Renal cortical epithelial cell (primary cell): ENCODE measurements at places on chromosomes 3 and 15. TPM values are rescaled to one million over a fixed set of nuclear protein-coding genes. Genes with fewer than 3 reads are reported as not detected.
A peak's percentile ranks its signal among the peaks of the same experiment; 100 is the strongest.

Gene CPOX
- total RNA-seq = 22.1 and 27.8 TPM in 2 replicates

Gene SERPINI2
- not detected in 2 replicates for total RNA-seq

Gene C3orf80
- not detected in 2 replicates for total RNA-seq

Gene PRSS50
- total RNA-seq = 0.17 TPM in 1 of 2 replicates, not detected in the other

Gene FEZF2
- not detected in 2 replicates for total RNA-seq

Gene BFSP2
- not detected in 2 replicates for total RNA-seq

Gene MFAP1
- 34.7 and 54.1 TPM in 2 replicates for total RNA-seq

GRCh38 chr3:15453501-15453900, 26.1 kb downstream of the EAF1 start:
- no peak for DNase-seq

DNA sequence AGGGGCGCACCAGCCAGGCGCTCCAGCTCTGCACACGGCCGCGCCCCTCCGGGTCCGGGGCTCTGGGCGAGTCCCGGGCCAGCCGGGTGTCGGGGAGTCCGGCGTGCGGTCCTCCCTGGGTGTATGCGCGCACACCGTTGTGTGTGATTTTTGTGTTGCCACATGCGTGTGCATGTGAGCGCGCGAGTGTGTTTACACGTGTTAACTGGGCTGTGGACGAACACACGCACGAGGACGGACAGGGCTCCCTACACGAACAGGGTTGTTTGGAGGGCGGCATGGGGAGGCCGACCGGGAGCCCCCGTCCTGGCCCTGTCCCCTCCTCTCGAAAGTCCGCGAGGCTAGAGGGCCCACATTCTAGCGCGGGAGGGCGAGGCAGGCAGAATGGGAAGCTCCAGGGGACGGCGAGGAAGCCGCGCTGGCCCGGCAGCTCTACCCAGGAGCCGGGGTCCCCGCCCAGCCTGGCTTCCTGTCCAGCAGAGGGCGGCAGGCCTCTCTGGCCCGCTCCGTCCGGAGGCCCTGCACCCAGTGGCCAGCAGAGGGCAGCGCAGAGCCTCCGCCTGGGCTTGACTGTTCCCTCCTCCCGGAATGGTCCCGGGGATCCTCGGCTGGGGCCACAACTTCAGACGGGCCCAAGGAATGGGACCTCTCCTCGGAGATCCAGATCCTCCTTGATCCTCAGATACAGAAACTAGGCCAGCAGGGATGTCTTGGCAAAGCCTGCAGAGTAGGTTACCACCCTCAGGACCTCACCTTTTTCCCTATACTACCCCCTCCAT, 611 bp upstream of the LINGO1 start:
- peak; percentile 35 for DNase-seq

DNA sequence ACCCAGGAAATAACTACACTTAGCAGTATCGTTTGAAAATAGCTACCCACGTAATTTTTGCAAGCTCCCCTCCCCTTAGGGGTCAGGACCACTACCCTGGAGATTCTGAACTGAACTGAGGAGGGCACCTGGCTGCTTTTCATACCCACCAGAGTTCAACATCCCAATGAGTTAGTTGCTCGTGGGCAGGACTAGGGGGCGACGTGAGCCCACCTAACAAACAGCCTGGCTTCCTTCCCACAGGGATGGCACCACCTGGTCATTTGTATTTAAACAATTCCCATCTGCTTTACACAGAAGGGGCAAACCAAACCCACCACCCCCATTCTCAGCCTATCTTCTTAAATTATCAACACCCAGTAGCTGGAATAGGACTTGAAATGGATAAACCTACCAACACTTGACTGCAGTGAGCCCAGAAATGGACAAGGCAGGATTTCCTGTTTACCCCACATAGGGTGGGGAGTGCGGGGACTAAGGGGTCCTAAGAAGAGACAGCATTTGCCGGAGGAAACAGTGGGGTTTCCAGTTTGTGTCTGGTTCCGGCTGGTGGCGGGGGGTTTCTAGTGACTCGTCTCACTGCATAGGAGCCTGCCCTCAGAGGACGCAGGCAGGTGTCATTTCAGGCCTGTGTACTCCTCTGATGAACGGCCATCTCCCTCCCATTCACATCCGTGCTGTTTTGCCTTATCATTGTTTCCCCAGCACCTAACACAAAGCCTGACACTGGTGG, 11.6 kb upstream of the VGLL4 start:
- DNase-seq = no peak

GRCh38 chr3:176505878-176506621, 691.2 kb downstream of the TBL1XR1 start:
- DNase-seq = no peak

DNA sequence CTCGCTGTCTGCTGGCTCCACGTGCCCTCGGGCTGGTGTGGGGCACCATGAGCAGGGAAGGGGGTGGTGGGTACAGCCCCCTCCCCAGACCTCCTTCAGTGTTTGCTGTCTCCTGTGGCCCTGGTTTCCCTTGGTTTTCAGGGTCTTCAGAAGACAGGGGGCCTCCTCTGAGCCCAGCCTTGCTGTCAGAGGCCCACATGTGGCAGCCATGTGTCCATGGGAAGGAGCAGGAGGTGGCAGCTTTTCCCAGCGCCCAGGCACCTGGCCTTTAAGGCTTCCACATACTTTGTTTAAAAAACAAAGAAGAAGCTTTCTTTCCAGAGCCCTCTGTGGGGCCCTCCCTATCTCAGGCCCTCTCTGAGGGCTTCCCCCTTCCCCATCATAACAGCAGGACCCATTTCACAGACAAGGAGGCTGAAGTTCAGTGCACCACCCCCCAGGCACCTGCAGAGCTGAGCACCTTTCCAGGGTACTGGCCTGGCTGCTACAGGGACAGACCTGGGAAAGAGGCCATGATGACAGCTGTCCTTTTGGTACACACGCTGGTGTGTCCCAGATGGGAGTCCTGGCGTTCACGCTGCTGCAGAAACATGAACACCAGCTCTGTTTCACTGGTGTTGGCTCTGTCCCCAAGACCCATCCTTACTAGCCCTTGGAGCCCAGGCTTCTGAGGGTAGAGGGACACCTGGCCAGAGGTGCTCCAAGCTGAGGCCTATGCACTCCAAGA, 73.7 kb downstream of the DNAJB8 start:
- DNase-seq = no peak

- no peak for DNase-seq
These were observed 37.7 kb downstream of the NCK1 start for GRCh38 chr3:136899622-136900158.

DNA sequence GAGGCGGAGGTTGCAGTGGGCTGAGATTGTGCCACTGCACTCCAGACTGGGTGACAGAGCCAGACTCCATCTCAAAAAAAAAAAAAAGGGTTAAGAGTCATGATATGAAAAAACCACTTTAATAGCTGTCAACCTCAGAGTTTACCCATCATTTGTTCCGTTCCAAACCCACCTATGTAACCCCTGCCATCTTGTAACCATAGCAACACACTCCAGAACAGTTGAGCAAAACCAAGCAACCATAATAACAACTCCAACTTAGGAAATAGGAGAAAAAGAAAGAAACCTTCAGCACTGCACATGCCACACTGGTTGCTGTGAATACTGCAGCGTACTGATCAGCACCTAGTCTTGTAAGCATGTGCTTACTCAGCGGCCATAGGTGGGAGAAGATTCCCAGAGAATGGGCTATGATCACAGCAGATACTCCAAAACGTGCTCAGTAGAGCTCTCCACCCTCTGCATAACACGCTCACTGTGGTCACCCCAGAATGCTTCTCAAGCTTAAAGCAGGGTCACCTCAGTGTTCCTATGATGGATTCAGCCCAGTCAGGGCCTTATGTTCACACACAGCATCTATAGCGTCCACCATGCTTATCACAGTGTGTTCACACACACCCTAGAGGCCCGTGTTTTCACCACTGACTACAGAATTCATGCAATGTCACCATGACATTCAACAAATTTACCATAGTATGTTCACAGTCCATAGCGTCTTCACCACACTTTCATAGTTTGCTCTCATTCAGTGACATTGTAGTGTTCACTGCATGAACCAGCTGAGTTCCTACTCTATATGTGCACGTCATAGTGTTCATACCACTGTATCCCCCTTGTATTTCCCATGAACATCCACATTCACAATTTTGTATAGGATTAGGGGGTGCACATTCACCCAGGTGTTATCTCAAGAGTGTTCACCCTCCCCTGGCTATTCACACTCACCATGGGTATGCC, 6.5 kb upstream of the CILP start:
- DNase-seq = no peak

DNA sequence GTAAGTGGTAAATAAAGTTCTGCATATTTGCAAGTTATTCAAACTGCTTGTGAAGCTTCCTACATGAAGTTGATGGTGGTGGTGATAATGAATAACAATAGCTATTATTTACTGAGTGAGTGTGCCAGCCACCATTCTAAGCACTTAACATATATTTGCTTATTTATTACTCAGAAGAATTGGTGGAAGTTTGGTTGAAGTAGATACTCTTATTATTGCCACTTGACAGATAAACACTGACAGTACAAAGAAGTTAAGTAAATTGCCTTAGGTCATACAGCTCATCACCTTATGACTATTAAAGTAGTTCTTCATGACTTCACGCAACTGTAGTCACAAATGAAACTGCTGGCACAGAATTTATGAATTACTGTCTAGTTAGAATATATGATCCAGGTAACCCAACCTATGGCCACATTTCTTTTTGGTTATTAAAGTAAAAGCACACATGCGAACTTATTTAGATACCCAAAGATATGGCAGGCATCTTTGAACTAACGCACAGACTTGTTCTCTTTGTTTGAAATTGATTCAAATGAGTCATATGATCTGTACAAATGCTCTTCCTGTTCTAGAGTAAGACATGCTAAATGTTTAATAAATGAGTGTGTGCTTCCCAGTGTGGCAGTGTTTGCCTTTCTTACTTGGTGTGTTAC, 99.8 kb upstream of the NR2F2 start:
- peak; percentile 56 for DNase-seq

DNA sequence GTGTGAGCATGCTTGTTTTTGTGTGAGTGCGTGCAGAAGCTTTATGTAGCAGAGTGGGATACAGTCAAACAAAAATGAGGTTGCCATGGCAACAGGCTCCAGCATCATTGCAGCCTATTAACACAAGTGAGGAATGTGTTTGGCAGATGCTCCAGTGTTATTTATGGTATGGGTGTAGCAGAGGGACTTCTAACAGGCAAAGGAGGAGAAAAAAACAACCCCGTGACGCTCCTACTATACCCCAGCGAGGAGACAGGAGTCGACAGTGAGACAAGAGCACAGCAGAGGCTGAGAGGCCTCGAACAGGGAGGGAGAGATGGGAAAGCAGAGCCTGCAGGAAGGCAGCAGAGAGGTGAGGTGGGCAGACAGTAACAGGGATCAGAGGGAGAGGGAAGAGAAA, 4.9 kb downstream of the ADCY5 start:
- DNase-seq = no peak

GRCh38 chr3:128240232-128240631, 87.0 kb downstream of the EEFSEC start:
- no peak for DNase-seq

DNA sequence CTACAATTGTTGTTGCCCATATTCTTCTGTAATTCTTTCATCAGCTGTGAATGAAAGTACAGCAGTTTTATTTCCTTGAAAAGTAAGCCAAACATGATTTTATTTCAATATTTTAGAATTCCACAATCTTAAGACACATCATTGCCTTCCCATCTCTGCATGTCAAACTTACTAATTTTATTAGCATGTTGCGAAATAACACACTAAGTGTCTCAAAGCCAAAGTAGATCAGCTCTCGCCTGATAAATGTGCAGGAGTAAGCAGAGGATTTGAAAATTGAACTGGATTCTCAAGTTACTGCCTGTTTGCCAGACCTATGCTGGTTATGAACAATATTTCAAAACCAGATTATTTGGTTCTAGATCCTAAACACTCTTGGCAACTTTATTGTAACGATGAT, 25.7 kb downstream of the TGFBR2 start:
- no peak for DNase-seq

DNA sequence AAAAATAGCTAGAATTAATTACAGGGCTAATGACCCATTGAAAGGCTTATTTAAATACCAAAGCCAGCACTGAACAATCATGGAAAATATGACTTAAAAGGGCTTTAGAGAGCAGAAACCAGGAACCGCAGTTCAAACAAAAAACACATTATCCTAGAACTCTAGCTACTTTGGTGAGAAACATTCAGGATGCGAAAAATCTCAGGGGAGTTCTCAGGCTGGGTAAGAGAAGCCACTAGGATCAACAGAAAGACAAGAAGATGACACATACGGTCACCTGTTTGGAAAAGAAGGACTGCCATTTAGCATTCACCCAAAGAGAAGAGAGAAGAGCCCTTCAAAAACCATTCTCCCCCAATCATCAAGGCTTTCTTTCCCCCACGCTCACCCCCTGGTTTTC, 75.6 kb upstream of the ICE2 start:
- no peak for DNase-seq

GRCh38 chr3:10375296-10376053, 54.6 kb upstream of the SEC13 start:
- DNase-seq = no peak

GRCh38 chr3:115861166-115861733, 237.9 kb downstream of the GAP43 start:
- no peak for DNase-seq

- DNase-seq = peak; percentile 26
These were observed 184.9 kb downstream of the MINAR1 start for GRCh38 chr15:79617071-79617470.

DNA sequence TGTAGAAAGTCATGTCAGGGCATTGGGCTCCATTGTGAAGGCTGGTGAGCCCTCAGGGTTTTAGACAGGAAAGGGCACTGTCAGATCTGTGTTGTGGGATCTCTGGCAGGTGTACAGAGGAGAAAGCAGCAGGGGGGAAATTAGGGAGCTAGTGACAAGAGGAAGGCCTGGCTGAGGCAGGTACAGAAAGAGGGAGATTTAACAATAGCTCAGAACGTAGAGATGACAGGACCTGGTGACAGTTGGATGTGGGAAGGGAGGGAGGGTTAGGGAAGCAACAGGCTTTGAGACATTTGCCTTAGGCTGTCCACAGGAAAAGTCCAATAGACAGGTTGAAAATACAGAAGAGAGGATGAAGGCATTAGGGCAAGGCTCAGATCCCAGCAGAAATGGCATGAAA, 288.1 kb downstream of the EPHB1 start:
- no peak for DNase-seq

GRCh38 chr3:48352546-48352945, 19.1 kb upstream of the SPINK8 start:
- DNase-seq = peak; percentile 2

- no peak for DNase-seq
These were observed 68.6 kb downstream of the CDC25A start for GRCh38 chr3:48119505-48120193.
